ENCODE measurements at places on chromosomes 3 and 15.

DNA sequence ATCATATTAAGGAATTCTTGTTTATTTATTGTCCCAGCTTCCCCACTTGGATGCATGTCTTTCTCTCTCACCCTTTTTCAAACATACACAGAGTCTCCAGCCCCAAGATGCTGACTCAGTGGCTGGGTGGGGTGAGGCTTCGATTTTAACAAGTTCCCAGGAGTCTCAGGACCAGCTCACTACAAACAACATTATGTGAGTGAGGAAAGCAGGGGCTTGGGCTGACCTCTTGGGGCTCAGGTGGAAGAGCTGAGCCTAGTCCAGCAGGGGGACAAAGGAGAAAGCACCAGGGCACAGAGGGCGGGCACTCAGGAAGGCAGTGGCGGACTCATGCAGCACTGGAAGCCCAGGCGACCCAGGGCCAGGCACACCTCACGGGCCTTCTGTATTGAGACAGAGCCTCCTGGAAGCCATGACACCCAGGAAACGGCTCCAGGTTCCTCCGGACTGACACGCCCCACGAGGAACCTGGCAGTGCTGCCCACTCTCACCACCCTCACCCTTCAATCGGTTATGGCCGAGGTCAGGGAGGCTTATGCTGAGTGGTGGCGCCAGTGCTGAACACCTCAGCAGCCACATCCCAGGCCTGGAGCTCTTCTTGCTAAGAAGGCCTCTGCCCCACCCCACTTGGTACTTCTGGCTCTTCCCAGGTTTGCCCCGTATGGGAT, 97.4 kb downstream of the LRIG1 start:
- DNase-seq: peak; percentile 23

- DNase-seq: no peak
Observed at GRCh38 chr15:70074380-70074779, 23.3 kb downstream of the TLE3 start.

DNA sequence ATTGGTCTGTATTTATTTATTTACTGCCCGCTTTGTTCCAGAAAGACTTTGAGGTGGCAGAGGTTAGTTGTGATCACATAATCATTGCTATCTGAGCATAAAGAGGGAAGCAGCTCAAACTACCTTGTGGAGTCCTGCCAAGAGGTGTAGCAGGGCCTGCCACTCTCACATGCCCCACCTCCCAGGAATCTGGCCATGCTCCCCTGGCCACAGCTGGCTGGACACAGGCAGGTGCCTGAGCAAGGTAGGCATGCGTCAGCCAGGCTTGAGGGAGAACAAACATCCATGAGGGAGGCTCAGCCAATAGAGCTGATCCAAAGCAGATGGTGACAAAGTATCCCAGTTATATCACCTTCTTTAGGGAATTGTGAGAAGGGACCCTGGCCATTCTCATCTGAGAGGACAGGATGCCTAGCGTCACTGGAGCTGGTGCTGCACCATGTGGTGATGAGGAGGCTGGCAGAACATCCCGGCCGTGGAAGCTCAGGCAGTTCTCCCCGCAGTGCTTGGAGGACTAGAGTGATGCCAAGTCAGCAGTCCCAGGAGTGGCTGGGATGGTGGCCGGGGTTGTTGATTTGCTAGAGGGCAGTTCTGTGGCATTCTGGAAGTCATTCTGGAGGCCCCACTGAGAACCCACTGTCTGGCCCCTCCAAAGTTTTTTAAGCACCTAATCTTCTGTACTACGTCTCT, 6.8 kb upstream of the POLG start:
- DNase-seq: no peak

DNA sequence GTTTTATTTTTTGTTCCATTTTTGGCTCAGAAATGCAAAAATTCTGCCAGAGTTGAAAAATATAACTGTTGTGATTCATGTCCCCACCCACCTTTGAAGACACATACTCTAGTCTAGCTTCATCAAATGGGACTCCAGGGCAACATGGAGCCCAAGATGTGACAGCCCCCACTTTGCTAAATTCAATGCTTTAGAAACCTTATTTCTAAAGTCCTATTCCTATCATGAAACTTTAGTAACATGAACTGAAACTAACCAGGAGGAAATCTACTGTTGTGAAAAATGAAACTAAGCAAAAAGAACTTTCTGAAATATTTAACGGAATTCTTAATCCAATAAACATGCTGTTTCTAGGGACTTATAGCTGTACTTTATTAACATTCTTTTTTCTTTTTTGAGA, 20.3 kb downstream of the UBP1 start:
- DNase-seq: no peak
